ENCODE measurements at places on chromosomes 4 and X. TPM values are rescaled to one million over a fixed set of nuclear protein-coding genes. Genes with fewer than 3 reads are reported as not detected.

- DNase-seq = no peak
These were observed 355.1 kb upstream of the PABPC5 start for GRCh38 chrX:91079342-91080114.

GRCh38 chr4:153093802-153094201 lies 110.4 kb upstream of the TRIM2 start:
- DNase-seq = no peak

- DNase-seq = no peak
These were observed 1.7 kb upstream of the CYP4V2 start for GRCh38 chr4:186189656-186190055.

Gene ZFP42
- 1.7 TPM for polyA plus RNA-seq

DNA sequence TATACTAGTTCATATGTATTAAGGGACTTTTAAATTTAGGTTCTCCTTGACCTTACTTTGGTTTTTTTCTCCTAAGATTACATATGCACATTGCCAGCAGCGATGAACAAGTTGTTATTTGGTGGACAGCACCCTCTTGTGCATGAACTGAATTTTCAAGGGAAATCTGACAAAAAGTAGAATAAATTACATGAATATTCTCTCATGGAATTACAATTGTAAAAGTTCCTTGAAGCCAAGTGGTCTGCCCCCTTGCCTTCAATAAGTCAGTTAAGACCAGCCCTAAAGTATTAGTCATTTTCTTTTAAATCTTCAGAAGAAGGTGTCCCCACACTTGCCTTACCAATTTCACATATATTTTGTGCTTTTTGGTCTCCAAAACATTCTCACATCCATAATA lies 30.7 kb upstream of the SMARCA5 start:
- DNase-seq = peak; percentile 12

DNA sequence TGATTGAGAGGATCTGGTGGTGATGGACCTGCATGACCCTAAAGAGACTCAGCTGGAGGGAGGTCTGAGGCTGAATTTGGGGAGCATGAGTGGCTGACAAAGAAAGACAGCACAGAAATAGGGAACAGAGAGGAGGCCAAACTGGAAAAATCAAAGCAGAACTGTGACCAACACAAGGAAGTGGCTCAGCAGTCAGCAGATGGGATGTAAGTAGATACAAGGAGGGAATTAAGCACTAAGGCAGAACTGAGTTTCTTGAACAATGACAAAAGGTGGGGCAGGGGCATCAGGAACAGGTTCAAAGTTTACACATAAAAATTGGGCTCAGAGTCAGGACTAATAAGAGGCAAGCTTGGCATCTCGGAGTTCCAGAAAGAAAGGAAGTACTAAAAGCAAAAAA lies 144.3 kb upstream of the KLF3 start:
- no peak for DNase-seq

DNA sequence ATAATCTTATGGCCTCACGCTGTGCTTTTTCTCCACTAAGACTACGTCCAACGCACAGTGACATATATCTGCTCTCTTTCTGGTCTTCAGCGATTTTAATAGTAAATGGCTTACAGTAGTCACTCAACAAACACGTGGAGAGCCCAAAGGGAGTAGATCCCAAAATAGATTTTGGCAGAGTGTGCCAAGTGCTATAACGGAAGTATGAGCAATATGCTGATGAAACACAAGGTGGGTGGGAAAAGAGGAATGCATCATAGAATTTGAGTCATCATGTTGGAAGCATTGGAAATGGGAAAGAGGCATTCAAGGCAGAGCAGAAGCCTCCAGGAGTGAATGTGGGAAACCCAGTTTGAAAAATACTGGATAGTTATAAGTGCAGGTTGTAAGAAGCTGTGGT lies 129.1 kb upstream of the LDB2 start:
- no peak for DNase-seq

Gene ARHGEF38
- polyA plus RNA-seq = 3.7 TPM

Gene ZBED1
- polyA plus RNA-seq = 45.9 TPM

DNA sequence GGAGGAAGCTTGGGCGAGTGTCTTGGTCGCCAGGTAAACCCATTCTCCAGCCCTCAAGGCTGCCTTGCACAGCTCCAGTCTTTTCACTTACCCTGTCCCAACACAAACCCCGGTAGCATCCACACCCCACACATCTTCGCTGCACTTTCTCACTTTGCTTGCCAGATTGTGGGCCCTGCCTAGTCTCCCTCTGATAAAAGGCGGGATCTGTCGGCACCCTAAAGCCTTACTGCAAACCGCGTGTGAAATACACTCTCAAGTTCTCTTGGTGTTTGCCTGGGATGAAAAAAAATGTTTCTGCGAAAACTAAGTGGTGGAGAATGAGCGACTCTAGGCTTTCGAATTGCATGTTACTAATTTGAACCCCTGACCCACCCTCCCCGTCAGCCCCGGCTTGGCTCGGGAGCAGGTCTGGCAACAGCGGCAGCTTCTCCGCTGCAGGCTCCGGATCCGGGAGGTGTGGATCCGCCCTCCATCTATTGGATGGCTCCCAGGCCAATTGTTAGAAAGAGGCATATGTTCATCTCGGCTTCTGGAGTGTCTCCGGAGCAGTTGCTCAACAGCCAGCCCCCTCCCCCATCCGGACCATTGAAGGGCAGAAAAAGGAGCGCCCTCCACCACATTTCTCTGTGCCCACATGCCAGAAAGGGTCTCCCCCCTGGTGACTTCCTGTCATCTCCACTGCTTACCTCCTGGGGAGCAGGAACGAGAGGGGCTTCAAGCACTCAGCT lies 3.0 kb upstream of the CITED1 start:
- no peak for DNase-seq

DNA sequence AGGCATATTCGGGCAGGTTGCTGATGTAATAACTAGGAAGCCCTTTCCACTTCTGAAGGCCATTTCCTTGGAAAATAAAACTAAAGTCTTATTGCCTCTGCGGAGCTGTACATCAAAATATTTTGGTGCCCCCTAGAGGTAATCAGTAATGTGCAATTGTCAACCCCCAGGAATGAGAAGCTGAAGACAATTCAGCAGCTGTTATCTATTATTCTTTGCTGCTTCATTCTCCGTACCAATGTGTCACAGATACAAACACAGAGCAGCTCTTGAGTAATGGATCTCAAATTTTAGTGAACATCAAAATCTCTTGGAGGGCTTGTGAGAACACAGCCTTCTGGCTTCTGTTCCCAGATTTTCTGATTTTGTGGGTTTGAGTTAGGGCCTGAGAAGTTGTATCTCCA lies 3.5 kb upstream of the SLIT2 start:
- no peak for DNase-seq

Gene C1QTNF7
- polyA plus RNA-seq = 22.8 TPM

Gene PNMA5
- 0.21 TPM for polyA plus RNA-seq

DNA sequence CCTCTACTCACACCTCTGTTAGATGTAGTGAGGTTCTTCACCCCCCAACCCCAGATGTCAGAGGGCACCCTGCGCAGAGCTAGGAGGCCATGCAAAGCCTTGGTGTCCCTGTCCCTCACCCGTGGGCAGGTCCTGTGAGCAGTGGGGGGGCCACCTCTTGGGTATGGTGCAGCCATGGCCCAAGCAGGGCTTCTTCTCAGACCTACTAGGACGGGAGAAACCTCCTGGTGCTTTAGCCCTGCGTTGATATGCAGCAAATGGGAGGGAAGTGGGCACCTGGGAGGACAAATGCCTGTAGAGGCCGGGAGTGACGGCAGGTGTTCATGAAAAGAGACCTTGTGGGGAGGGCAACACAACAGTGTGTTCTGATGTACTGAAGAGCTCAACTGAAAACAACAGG lies 38.5 kb upstream of the MSANTD1 start:
- DNase-seq = no peak

All from right renal cortex interstitium (tissue), 3 donors.